HAP-1 (cell line): ENCODE measurements at places on chromosomes 7 and 10.

- DNase-seq = no peak
Measured at GRCh38 chr10:34151931-34152330, 663.2 kb downstream of the PARD3 start.

- DNase-seq = no peak
Measured at GRCh38 chr7:16035392-16035791, 348.9 kb upstream of the MEOX2 start.

GRCh38 chr7:137399827-137400823, 56.6 kb upstream of the PTN start:
- no peak for DNase-seq

DNA sequence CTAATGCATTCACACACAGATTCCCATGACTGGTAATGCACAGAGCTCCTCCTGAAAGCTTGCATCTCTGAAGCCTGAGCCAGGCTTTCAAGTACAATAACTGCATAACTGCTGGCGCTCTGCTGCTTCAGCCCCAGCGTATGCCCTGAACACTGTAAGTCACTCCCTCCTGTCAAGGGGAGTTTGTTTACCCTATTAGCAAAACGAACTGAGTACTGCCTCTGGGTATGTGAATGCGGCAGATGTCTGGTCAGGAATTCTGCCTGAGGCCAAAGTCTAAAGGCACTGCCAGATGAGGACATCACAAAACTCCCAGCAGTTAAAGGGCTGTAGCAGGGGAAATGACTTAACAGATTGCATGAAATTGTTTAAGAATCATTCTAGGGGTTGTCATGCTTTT, 97.7 kb downstream of the NRCAM start:
- no peak for DNase-seq

- DNase-seq = no peak
Measured at GRCh38 chr10:105797234-105797890, 1156.3 kb downstream of the SORCS3 start.

GRCh38 chr7:27606270-27607209, 56.1 kb downstream of the HIBADH start:
- DNase-seq = peak; percentile 77

DNA sequence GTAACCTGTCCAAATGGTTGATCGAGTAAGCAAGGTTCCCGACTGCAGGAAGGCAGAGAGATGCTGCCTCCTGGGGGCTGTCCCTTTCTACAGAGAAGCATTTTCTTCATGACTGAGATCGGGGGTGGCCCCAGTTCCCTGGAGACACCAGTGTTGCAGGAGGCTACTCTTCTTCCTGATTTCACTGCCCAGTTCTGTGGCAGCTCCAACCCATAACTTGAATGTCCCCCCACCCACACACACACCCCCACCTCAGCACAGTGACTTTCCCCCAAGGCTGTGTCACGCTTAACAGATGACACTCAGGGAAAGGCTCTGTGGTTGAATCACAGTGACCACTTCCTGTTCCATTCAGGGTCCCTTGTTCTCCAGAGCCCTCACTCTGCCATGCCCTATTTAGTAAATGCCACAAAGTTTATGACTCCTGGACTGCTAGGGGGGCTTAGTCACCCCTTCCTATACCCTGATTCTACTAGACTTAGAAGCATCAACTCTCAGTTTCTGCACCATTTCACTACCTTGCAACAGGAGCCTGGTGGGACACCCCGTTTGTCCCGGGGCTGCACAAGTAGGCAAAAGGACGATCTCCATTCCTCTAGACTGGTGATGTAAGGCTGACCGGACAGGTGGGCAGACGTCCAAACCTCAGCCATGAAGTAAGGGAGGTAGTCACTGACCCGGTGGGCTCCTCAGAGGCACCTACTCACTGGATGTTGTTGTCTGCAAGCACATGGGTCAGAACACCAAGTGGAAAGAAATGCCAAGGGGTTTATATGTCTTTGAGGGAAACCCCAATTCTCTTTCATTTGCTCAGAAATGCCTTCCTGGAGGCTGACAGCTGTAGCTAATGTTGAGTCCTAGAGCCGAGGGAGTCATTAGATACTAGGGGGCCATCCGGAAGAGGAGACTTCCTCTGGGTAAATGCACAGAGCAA, 31.3 kb upstream of the SMC3 start:
- DNase-seq = no peak

DNA sequence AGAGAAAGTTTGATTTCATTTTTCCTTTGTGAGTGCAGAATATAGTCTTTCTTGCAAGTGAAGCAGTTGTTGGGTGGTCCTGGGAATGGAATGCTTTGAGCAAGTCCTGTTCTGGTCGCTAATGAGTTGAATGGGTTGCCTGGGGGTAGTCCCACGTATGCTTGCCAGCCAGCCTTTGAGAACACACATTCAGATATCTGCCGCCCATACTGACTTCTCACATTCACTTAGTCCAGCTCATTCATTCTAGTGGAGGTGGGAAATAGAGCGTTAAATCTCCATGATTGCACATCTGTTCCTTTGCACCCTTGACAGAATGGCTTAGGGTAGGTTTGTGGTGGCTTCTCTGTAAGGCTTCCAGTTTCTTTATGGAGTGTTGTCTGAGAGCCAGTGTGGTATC, 256.6 kb downstream of the SORCS3 start:
- DNase-seq = no peak

DNA sequence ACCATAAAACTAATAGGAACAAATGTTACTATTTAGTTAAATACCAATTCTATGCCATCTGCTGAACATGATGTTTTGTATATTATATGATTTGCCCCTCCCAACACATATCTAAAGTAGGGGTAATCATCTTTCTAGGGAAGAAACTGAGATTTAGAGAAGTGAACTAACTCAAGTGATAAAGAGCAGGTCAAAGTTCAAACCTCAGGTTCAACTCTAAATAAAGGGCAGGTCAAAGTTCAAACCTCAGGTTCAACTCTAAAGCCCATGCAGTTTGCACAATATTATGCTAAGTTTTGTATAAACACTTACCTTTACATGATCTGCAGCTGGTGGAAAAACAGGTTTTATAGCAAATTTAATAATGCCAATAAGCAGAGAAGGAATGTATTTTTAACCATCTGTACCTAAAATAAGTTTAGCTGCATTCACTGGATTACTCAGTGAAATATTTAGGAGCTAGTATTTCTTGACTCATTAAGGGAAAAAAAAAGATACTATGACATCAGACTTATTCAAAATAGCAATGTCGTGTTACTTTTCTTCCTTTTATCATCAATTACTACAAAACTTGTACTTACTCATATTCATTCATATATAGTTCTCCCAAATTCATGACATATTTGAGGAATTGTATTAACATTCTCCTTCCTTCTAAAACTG, 1194.3 kb upstream of the CELF2 start:
- DNase-seq = no peak

- no peak for DNase-seq
Measured at GRCh38 chr10:132324186-132324585, 7.8 kb upstream of the LRRC27 start.

GRCh38 chr10:97481071-97481470, 17.2 kb downstream of the MMS19 start:
- no peak for DNase-seq

DNA sequence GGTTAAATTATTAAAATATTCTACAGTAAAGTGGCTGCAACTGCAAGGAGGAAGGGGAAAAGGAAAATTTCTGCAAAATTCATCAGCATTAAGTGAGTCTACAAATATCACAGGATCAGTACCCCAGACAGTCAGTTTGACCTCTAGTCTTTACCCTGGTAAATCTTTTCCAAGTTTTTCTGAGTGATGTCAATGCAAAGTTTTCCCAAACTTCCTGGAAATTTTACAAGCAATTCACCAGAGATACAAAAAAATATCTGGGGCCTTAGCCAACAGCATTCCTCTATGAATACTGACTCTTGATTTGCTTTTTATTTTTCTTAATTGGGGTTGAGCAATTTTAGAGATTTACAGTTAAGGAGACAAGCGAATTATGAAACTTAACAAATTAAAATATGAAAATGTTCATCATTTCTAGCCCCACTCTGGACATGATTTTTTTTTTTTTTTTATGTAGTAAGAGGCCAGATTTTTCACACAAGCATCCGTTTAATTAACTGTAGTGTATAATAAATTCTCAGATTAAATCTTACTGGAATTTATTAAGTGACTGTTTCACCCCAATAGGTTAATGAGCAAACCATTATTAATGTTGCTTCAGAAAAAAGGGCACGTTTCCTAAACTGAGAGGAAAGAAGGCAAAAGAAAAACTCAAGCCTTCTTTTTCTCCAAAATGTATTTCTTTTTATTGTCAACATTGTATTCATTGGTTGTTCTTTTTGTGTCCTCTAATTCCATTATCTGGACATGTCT, 539.5 kb upstream of the FZD8 start:
- no peak for DNase-seq

GRCh38 chr7:130435311-130435854, 5.4 kb downstream of the CEP41 start:
- DNase-seq = no peak

- no peak for DNase-seq
Measured at GRCh38 chr10:69316313-69317059, 38.2 kb downstream of the HK1 start.

DNA sequence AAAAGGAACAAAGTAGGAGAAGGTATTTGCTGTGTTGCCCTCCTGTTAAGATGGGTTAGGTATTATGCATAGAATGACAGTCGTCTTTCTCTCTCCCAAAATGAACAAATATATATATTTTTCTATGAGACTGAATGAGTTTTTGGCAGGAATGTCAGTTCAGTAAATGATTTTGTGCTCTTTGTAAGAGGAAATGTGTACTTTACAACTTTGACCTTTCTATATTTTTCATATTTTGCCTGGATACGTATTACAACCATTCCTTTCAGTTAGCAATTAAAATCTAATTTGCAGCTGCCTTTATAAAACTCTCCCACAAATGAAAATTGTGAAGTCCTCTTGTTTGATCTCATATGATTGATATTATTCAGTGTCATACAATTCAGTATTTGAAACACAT, 336.6 kb upstream of the MEOX2 start:
- DNase-seq = no peak

- no peak for DNase-seq
Measured at GRCh38 chr10:122855745-122856144, 10.1 kb upstream of the CUZD1 start.

DNA sequence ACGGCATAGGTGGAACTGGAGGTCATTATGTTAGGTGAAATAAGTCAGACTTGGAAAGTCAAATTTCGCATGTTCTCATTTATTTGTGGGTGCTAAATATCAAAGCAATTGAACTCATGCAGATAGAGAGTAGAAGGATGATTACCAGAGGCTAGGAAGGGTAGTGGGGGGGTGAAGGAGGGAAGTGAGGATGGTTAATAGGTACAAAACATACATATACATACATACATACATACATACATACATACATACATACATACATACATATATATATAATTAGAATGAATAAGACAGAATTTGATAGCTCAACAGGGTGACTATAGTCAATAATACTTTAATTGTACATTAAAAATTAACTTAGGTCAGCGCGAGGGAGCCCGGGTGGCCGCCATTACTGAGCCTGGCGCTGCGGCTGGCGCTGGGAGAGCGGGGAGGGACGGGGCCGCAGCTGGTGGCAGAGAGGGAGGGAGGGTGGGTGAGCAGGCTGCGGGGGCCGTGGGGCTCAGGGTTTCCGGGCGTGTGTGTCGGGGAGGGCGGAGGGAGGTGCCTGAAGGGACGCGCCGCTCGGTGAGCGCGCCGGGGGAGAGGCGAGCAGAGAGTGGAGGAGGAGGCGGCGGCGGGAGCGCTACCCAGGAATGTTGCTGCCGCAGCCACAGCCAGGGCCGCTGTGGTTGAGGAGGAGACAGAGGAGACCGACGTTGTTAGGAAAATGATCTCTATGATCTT, 85.8 kb upstream of the EGFR start:
- DNase-seq = peak; percentile 31

- no peak for DNase-seq
Measured at GRCh38 chr7:29565224-29565630, 1.6 kb downstream of the PRR15 start.

DNA sequence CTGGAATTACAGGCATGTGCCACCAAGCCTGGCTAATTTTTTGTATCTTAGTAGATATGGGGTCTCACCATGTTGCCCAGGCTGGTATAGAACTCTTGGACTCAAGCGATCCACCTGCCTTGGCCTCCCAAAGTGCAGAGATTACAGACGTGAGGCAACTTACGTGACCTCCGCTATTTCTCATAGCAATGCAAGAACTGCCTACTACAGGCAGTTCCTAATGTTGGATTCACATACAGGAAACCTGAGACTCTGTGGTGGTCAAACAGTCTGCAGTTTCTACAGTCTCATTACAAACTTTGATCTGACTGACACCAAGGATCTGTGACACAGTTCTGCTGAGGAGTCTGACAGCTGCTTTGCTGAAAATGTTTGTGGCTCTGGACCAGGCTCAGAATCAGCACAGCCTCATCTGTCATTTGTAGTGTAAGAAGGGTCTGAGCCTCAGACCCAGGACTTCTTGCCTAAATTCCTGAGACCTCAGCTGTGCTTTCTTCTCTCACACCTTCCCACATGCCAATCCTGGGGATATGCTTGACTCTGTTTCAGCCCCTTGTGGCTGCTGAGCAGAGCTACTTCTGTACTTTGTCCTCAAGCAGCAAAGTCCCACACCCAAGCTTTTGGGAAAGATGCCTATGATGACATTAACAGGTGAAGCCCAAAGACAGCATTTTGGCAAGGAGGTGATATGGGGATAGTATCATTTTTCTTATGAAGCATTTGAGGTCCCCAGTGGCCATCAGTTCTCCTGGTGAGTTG, 48.0 kb upstream of the CYP2C9 start:
- DNase-seq = no peak

- DNase-seq = no peak
Measured at GRCh38 chr10:3077509-3077908, 10.2 kb downstream of the PFKP start.

DNA sequence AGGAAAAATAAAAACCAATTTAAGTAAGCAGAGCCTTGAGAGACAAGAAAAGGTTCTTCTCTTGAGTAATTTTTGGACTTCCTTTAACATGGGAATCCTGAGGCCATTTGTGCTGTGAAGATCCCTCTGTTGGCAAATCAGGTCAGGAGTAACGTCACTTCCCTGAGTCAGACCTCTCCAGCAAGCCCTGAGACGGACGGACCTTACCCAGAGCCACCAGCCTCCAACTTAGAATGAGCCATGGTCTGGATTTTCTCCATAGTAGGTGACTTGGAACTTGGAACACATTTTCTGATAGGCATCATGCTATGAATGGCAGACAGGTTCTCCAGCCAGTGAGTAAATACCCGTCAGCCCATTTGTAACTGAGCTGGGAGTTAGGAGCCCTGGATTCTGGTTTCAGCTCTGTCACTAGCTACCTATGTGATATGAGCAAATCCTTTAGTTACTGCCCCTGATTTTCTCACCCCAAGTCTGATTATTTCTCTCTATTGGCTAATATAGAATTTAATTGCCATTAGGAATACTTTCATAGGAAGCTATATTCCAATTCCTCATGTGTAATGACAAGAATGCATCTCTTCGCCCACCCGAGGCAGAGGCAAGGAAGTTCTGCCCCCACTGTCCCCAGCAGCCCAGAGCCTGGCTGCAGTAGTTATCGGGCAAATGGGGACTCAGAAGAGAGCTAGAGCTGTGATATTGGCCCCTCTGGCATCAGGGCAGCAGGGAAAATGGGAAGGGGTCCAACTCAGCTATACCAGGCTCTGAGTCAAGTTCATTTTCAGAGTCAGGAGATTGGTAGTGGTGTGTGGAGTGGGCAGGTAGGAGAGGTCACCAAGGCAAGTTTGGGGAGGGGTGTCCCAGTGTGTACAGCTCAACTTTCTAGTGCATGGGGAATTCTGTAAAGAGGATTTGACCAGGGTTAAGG, 153.7 kb upstream of the AGK start:
- DNase-seq = no peak

GRCh38 chr7:29053105-29053872, 93.0 kb downstream of the CPVL start:
- no peak for DNase-seq

- no peak for DNase-seq
Measured at GRCh38 chr10:129961157-129961701, 2.8 kb downstream of the EBF3 start.
